Activated T-cell treated with anti-CD3 and anti-CD28 coated beads for 1 hour (primary cell): ENCODE measurements at places on chromosomes 3 and 15.

GRCh38 chr3:129579991-129580390 is 26.5 kb downstream of the PLXND1 start:
- no peak for DNase-seq

DNA sequence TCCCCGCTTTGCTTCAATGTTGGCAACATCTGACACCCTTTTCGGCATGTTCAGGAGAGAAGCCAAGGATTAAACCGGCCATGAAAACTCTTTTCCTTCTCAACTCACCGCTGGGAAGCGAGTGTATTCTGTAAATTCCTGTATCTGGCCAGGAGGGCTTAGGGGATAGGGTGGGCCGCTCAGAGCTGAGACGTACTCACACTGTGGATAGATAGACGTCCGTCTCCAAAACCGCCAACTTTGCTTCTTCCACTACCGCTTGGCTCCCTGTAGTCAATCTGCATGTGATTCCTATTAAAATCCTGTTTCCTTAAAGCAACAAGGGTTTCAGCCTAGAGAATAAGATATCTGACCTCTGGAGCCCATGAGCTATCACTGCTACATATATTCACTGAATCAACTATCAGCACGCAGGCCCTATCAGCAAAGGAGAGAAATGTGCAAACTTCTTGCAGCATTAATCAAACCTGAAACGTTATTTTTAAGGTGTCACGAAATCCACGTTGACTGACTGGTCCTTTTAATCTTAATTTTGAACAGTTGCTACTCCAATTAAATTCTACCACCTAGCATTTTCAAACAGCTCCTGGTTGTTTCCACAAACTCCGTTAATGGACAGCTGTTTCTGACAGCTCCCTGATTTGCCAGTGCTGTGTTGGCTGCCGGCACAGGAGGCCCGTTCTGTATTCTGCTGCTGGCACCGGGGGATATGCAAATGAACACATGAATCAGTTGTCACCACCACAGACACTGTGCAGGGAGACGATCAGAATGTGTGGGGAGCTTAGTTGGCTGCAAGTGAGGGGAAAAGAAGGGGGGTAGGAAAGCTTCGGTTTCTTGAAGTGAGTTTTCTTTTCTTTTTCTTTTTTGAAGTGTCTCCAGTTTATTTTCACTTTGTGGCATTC is 438.9 kb upstream of the ARRDC4 start:
- no peak for DNase-seq

DNA sequence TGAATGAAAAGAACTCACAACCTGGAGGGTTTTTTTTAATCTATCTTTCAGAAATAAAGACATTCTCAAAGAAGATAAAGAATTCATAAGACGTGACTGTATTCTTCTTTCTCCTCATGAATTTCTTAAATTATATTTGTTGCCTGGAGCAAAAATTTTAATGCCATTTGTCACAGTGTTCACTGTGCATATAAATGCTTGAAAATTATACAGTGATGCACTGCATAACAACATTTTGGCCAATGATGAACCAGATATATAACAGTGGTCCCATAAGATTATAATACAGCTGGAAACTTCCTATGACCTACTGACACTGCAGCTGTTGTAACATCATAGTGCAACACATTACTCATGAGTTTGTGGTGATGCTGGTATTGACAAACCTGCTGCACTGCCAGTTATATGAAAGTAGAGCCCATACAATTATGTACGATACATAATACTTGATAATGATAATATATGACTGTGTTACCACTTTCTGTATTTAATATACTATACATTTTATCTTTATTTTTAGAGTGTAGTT is 67.3 kb downstream of the P2RY1 start:
- no peak for DNase-seq

DNA sequence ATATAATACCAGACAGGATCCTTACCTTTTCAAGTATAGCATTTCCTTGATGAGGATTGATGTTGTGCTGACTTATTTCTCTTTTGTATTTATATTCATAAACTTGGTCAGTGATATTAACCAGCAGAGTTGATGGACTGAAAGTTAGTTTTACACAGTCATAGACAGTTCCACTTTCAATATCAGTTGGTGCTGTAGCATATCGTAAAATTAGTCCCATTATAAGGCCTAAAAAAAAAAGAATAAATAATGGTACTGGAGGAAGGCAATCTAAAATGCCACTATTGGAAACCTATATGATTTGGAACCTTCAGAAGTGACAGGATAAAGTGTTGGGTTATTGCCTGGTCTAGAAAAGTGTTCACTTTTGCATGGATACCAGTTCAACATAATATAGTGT is 16.3 kb downstream of the SLC9A9 start:
- DNase-seq: no peak

- no peak for DNase-seq
Observed at GRCh38 chr3:94234177-94234788, 171.4 kb downstream of the NSUN3 start.

DNA sequence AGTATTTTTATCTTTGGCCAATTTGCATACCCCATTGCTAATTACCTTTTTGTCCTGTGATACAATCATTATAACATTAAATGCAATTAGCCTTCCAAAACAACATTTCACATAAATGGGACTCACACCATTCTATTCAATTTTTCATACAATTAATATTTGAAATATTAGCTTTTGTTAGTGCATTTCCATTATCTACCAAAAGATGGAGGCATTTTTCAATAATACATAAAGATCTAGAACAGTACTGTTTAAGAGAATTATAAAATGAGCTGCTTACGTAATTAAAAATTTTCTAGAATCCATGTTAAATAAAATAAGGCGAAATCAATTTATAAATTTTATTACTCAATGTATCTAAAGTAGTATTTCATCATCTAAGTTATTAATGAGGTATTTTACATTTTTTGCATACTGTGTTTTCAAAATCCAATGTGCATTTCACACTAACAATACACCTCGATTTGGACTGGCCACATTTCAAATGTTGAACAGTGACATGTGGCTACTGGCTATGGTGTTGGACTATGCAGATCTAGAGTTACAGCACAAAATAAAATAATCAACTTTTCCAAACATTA is 74.3 kb downstream of the TJP1 start:
- no peak for DNase-seq
